Activated naive CD8-positive, alpha-beta T cell treated with anti-CD3 and anti-CD28 coated beads for 36 hours (primary cell): ENCODE measurements at places on chromosomes 16 and 17. TPM values are rescaled to one million over a fixed set of nuclear protein-coding genes. Genes with fewer than 3 reads are reported as not detected.

Gene SRL
- not detected for total RNA-seq

Gene GPR179
- total RNA-seq = 0.23 TPM

Gene SOST
- total RNA-seq = not detected

Gene MT1F
- total RNA-seq = 13.2 TPM

Gene GPRC5C
- total RNA-seq = 2.1 TPM

Gene VPS4A
- 27.0 TPM for total RNA-seq

Gene KRT28
- total RNA-seq = not detected
